ENCODE measurements at places on chromosomes 12 and 14.

GRCh38 chr14:76136476-76137110, 15.1 kb upstream of the GPATCH2L start:
- no peak for DNase-seq

- peak; percentile 15 for DNase-seq
Measured at GRCh38 chr12:51028126-51028812, 2.1 kb upstream of the SLC11A2 start.

DNA sequence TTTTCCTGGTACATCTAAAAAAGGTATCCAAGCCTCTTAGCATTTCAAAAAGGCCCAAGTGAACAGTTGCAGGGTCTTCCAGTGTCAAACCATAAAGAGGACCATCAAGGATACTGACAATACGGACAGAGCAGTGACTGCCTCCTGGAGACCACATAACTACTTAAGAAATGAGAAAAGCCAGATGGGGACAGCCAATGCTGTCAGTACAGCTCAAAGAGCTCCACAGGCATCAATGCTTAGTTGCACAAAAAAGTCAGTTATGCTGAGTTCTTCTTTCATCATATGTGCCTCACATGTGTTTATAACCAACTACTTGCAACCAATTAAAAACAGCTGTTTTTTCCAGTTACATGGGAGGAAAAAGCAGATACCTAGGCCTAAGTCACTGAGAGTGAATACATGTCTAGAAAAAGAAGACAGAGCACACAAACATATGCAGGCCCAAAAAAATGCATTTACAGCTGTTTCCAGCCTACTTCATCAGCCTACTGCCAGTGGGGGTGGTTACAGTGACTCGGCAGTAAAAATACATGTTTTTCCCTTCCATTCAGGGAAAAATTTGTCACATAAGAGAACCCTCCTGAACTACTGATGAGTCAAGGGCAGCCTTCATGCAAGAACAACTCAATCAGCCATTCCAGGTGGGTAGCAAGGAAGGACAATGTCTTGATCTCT, 84.0 kb downstream of the DCAF5 start:
- DNase-seq = no peak

DNA sequence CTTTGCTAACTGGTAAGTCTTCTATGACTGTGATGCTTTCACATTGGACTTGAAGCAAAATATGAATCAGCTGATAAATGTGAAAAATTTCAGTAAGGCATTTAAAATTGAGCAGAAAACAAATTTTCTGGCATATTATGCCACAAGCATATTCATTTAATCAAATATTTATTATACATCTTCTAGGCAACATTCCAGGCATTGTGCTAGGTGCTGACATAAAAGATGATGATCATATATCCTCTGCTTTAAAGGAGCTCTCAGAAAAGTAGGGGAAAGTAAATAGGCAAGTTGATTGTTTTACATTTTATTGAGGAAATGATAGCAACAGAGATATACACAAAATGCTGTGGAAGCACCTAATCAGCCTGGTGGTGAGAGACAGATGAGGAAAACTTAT, 248.9 kb downstream of the SLC16A7 start:
- DNase-seq = no peak

GRCh38 chr12:27324530-27324929, 8.1 kb upstream of the BMAL2 start:
- DNase-seq = no peak

DNA sequence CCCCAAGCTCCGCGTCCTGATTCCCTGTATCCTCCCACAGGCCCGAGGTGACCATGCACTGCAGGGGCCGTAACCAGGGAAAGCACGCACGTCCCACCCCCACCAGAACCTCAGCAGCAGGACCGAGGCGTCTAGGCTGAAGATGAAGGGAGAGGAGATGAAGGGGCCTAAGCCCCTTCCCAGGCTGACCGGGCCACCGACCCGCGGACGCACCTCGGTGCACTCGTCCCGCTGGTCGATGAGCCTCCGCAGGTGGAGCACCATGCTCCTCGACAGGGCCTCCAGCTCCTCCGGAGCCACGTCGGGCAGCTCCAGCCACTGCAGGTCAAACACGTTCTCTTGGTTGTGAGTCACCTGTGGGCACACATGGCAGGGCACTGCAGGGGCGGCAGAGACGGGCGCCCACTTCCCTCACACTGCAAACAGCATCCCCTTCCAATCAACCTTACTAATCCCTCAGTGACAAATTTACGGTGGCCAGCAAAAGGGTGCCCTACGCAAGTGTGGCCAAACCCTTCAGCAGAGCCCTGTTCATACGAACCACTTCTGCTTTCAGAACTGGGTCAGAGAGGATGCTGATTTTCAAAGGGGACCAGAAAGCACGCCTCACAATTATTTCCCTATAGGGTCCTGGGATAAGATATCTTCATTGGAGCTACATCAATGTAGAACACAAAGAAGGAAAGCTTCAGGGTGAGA, 77.8 kb downstream of the CCDC88C start:
- no peak for DNase-seq

- DNase-seq = no peak
Measured at GRCh38 chr14:70934502-70935134, 27.4 kb downstream of the PCNX1 start.

All from activated CD4-positive, alpha-beta T cell treated with anti-CD3 and anti-CD28 coated beads, Interleukin-2, amount 50 U/mL, for 48 hours (primary cell).